Stomach (tissue), 19 donors: ENCODE measurements at places on chromosomes 3 and 15. TPM values are rescaled to one million over a fixed set of nuclear protein-coding genes. Genes with fewer than 3 reads are reported as not detected.

The TLR9 gene
- not detected for total RNA-seq

The NFKBIZ gene
- total RNA-seq: 84.0 TPM

The NMNAT3 gene
- 4.9 TPM for total RNA-seq

The VEPH1 gene
- total RNA-seq: not detected

The ZKSCAN7 gene
- total RNA-seq: 5.8 TPM

The ST3GAL6 gene
- 38.7 TPM for total RNA-seq

The CNTN6 gene
- not detected for total RNA-seq

The USP13 gene
- total RNA-seq: 2.3 TPM

DNA sequence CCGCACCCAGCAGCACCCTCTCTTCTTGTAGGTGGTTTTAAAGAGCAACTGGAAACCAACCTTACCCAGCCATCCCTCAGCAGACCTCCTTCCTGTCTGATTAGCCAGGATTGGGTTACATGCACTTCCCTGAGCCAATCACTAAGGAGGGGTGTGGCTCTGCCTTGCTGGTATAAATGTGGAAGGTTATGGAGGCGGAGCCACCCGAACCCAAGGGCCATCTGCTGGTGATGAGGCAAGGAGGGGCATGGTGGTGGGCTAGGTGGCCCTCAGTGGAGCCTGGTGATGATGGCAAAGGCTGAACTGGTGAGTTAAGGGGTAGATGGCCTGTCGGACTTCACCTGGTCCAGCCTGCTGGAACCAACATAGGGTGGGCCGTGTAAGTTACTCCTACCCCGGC lies 39.8 kb downstream of the CCDC33 start:
- no peaks in the 10 kb centered on the region for H3K27me3 ChIP-seq
- H3K27ac ChIP-seq: no peak overlapping the region
- H3K36me3 ChIP-seq: no peaks in the 10 kb centered on the region
- H3K4me3 ChIP-seq: no peak overlapping the region

GRCh38 chr3:65265511-65265910 lies 577.7 kb upstream of the ADAMTS9 start:
- no peak for DNase-seq
- H3K27me3 ChIP-seq: no peaks in the 10 kb centered on the region
- H3K36me3 ChIP-seq: no peaks in the 10 kb centered on the region
- no peak overlapping the region for H3K27ac ChIP-seq
- no peak overlapping the region for H3K4me3 ChIP-seq
- H3K4me1 ChIP-seq: no peaks in the 10 kb centered on the region

DNA sequence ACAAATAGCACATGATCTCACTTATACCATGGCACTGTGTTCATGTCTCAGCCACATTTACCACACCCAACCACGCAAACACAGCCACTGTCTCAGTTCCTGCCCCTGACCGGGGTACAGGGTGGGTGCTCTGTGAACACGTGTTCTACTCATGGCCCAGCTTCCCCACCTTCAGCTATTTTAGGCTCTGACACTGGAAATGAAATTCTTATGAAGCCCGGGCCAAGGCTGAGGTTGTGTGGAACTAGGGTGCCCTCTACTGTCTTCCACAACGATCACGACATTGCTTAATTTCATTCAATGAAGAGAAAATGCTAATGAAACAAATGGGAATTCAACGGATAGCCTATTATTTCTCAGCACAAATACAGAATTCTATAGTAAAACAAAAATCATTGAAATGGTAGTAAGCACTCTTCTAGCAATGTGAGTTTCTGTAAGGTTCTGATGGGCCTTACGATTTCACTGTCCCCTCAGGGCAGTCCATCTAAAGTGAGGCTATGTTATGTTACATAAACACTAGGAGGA lies 2.1 kb upstream of the GABRA5 start:
- no peaks in the 10 kb centered on the region for H3K36me3 ChIP-seq
- peaks cover 20% of the 10 kb centered on the region for H3K4me1 ChIP-seq
- no peak overlapping the region for H3K27ac ChIP-seq
- peaks cover 4% of the 10 kb centered on the region for H3K27me3 ChIP-seq
- DNase-seq: peak; percentile 31

DNA sequence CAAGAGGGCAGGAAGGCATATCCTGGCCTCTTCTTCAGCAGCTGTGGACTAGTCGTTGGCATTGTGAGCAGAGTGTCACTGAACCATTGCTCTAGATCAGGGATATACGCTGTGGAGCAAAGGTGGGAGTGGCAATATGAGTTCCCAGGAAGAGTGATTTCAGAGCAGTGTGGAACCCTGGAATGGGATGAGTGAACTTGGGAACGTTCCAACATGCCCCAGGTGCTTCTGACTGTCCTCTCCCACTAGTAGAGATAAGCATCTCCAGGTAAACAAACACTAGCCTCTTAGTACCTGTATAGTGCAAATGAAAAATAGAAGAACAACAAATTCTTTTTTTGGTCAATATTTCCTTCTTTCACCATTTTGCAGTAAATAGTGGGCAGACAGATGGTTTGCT lies 123.6 kb upstream of the VEPH1 start:
- DNase-seq: no peak
- H3K36me3 ChIP-seq: no peaks in the 10 kb centered on the region
- H3K27ac ChIP-seq: no peak overlapping the region
- peaks cover 3% of the 10 kb centered on the region for H3K27me3 ChIP-seq
- no peaks in the 10 kb centered on the region for H3K4me1 ChIP-seq
- H3K4me3 ChIP-seq: no peak overlapping the region

GRCh38 chr15:48532946-48533345 lies 112.6 kb downstream of the FBN1 start:
- no peak overlapping the region for H3K27ac ChIP-seq
- no peaks in the 10 kb centered on the region for H3K36me3 ChIP-seq
- no peak overlapping the region for H3K4me3 ChIP-seq
- no peak for DNase-seq
- H3K27me3 ChIP-seq: no peaks in the 10 kb centered on the region

DNA sequence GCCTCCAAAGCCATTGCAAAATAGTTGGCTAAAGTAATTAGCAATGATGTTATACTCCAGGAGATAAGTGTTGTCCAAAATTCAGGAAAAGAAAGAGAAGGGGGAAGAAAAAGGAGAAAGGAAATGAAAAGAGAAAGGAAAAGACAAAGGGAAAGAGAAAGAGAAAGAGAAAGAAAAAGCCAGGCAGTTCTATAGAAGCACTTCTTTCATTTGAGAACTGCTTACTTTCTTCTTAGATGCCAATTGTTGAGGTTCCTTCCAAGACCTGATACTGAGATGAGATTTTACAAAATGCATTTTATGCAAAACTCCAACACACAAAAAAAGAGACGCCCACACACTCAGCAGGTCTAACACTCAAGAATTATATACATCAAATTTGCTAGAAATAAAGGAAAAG lies 298.4 kb downstream of the KCNH8 start:
- no peaks in the 10 kb centered on the region for H3K4me1 ChIP-seq
- no peak for DNase-seq
- H3K36me3 ChIP-seq: no peaks in the 10 kb centered on the region

DNA sequence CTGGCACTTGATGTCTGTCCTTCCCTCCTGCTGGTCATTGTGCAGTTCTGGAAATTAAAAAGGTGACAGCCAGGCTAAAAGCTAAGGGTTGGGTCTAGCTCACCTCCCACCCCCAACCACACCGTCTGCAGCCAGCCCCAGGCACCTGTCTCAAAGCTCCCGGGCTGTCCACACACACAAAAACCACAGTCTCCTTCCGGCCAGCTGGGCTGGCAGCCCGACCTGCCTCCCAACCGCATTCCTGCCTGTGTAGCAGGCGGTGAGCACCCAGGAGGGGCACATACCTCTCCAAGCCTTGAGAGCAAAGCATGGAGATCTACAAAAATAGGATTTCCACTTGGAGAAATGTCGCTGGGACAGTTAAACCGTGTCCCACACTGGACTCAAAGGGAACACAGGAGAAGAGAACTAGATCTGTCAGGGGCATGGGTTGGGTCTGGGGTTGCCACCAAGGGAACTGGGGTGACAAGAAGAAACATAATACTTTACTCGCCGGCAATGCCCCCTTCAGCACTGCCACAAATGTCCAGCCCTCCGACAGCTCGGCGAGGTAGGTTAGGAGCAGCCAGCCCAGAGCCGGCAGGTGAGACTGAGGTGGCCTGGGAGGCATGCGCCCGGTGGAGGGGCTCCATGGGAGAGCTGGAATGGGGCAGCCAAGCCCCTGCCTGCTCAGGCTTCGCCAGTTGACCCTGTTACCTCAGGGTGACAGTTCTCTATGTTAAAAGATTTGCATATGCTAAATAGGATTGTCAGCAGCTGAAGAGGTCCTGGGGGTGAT lies 52.2 kb downstream of the EXOG start:
- no peak overlapping the region for H3K4me3 ChIP-seq
- no peak overlapping the region for H3K27ac ChIP-seq
- no peaks in the 10 kb centered on the region for H3K4me1 ChIP-seq
- no peak for DNase-seq
- no peaks in the 10 kb centered on the region for H3K27me3 ChIP-seq
